ENCODE measurements at places on chromosomes 7 and 10. TPM values are rescaled to one million over a fixed set of nuclear protein-coding genes. Genes with fewer than 3 reads are reported as not detected.
A peak's percentile ranks its signal among the peaks of the same experiment; 100 is the strongest.

DNA sequence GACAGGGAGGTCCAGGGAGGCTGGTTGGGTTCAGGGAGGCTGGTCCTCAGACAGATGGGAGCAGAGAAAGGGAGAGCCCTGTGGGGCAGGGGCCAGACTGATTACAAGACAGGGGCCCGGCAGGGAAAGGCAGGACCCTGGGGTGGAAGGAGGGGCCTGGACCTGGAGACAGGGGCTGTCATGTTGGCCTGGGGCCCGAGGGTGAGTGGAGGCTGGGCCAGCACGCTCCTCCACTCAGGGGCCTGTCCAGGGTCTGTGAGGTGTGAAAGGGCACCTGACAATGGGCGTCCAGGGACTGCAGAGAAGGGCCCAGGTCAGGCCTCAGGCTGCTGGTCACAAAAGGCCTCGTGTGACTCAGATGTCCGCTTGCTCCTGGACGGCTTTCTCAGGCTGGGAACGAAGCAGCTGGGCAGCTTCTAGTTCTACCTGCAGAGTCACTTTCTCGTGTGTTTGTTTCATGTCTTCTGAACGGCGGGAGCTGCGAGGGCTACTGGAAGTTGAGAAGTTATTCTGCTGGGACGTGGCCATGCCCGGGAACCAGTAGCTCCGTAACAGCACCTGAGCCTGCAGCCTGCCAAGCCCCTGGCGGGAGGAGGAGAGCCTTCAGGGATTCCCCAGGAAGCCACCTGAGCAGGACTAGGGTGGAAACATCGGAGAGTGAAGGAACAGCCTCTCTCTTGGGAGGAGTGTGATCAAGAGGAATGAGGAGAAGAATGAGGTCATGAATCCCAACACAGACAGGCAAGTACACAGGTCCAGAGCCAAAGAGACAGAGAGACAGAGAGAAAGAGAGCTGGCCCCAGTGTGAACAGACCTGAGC is 65.8 kb downstream of the KLF6 start:
- no peak for DNase-seq

GRCh38 chr10:24272374-24272773 is 63.4 kb downstream of the KIAA1217 start:
- peak; percentile 29 for DNase-seq

DNA sequence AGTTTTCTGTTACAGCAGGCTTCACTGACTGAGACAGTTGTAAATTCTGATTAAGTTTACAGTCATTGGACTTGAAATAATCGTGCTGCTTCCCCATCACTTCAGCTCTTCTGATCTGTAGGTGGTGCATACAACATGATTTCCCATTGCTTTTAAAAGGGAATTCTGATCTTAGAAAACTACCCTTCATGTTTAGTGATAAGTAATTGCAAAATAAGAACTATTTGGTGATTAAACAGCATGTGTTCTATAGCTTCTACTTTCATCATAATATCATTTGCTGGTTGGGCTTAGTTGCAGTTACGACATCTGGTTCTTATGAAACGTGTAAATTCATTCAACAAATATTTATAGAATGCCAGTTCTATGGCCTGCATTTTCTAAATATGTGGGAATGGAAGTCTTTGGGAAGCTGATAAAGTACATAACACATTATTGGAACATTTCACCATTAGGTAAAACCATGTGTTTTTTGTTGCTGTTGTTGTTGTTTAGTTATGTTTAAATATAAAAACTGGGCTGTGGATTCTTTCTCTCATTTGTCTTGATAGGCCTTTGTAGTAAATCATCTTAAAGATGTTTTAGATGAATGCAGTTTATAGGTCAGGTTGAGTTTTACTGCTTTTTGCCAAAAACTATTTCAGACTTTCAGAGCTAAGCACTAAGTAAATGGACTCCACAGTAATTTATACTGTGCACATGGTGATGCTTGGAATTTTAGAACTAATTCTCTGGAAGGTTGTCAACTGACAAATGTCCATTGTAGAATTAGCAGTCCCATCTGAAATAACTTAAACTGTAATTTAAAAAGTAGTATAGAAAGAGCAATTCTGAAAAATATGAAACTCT is 13.1 kb downstream of the GNAI1 start:
- no peak for DNase-seq

- peak; percentile 60 for DNase-seq
Observed at GRCh38 chr7:134804351-134804750, 24.9 kb downstream of the CALD1 start.

EBF3 gene
- not detected for total RNA-seq

All from HT1080 (cell line).